ENCODE measurements at places on chromosomes 2 and 18.

DNA sequence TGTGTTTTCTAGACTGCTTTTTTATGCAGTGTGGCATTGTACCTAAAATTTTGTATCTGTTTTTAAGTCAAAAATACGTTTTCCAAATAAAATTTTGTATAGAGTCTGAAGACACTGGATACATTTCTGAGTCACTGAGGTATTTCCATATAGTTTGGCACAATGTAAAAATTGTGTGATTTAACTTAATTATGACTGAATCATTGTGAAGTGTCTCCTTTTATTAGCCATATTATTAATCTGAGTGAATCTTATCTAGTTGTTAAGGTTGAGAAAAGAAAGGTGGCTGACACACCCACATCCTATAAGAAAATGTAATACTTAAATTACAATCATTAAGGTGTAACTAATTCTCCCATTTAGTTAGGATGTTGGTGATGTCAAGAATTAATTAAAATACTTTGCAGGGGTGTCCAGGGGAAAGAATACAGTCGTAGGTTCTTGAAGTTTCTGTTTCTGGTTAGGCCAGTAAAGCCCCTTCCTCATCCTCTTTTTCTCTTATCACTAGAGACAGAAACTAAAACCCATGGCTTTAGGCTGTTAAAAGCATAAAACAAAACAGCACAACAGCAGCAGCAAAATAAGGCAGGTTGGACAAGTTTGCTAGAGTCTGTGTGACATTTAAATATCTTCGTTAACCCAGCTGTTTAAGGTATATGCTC lies 71.6 kb downstream of the UBE2E3 start:
- DNase-seq = no peak

DNA sequence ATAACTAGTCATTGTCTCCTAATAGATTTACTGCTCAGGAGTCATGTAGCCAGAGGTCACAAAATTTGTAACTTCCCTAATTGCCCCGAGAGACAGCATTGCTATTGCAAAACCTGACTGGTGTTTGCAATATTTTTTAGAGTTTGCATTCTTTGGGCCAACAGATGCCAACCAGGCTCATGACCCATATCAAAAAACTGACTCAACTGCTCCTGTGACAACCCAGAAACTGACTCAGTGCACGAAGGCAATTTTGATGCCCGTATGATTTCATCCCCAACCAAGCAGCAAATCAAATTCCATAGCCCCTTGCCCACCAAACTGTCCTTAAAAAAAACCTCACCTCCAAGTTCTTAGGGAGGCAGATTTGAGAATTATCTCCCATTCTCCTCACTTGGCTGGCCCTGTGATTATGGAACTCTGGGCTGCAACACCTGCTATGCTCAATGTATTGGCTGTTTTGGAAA lies 951.3 kb downstream of the TSN start:
- DNase-seq = no peak

- DNase-seq = peak; percentile 47
These were observed 25.4 kb downstream of the ALPK2 start for GRCh38 chr18:58603375-58604067.

DNA sequence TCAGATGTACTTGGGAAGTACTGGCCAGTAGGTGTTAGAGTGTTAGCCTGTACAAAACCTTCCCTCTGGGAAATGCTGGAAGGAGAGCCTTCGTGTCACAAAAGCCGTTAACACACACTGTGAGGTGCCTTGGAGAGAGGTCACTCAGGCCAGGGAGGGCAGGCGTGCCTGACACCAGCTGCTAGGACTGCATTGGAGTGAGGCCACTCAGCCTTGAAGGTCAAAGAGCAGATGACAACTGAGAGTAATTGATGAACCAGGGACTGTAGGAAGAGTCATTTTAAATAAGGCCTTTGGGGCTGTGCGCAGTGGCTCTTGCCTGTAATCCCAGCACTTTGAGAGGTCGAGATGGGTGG lies 45.4 kb downstream of the ASAP2 start:
- DNase-seq = no peak

DNA sequence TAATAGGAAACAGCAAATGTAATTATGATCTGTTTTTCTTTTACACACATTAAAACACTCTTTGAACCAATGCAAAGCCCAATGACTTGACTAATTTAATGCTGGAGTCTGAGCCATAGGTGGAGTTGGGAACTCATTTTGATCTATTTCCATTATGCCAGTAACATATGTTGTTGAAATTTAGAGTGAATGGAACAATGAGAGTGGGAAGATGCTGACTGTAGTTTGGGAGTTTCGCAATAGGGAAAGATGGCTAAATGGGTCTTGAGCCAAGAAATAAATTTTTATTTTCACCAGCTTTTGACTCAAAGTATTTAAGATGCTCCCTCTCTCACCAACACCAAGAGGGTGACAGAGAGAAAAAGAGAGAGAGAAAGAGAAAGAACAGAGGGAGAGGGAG lies 246.7 kb downstream of the DLGAP1 start:
- DNase-seq = no peak

- no peak for DNase-seq
These were observed 263.7 kb downstream of the ANAPC1 start for GRCh38 chr2:111620281-111620680.

Data from A673 (cell line).